ENCODE measurements at places on chromosomes 12 and 14.

DNA sequence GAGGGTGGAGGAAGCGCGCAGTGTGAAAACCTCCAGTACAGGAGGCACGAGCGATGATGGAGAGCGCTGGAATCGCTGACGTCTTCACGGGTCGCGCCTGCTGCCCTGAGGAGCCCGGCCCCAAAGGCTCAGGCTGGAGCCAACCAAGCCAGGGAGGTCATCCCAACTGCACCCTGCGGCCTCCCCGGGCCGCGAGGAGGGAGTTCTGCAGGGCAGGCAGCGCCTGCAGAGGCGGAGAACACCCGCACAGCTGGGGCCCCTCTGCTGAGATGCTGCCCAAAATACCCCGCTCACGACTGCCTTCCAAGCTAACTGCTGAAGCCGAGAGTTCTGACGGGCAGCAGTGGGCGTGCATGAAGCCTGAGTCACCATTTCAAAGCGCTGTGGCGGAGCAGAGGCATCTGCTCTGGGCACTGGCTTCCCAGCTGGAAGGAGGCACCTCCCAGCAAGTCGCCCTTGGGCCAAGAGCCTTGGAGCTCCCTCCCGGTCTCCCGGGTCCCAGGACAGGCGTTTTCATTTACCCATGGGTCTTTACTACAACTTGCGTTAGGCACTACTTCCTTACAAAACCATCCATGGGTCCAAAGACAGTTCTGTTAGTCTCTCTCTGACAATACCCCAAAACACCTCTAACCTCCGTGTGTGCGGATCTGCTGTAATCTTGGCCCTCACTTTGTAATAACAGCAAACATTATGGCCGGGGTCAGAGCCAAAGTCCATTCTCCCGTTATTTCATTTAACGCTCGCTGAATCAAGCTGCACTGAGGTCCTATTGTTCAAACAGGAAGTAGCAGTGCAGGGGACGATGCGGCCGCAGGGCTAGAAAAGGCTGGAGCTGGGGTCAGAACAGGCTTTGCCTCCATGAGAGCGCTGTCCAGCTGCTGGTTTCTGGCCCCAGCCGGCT is 60.1 kb upstream of the RIMBP2 start:
- peak; percentile 56 for DNase-seq

DNA sequence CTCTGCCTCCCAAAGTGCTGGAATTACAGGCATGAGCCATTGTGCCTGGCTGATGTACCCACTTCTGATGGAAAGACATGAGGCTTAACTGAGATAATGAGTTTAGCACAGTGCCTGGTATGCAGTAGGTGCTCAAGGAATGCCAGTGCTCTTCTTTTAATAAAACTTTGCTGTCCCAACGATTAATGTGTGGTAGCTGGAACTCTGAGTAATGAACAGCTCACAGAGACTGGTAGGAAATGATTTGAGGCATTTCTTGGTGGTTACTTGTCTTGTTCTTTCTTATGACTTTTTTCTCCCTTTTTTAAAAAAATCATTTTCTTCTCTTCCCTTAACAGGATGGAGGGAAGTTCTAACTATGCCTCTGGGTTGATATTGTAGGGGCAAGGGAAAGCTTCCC is 235.7 kb upstream of the PWP1 start:
- DNase-seq = no peak

DNA sequence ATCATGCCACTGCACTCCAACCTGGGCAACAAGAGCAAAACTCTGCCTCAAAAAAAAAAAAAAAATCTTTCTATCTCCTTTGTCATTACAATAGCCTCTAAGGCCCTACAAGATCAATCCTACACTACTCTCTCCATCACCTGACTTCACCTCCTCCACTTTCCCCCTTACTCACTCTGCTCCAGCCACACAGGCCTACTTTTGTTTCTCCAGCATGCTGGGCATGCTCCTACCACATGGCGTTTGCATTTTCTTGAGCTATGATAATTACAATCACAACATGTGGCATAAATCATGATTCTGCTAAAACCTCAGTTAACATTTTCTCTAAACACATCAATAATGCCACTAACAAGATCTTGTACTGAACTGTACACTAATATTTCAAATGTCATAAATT is 7.8 kb downstream of the PPP1R13B start:
- DNase-seq = no peak

DNA sequence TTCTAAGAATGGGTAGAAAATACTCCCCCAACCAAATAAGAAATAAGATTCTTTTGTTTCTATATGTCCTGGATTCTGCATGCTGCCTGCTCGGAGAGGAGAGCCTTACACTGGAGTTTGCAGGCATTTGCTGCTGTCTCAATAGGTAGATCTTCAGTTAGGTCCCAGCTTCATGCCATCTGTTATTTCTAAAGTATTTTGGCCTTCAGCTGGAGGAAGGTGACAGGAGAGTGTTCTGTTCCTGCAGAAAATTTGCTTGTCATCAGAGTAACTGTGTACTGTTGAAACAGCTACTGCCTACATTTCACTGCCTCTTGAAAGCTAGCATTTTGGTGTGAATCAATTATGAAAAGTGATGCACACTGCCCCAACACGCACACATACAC is 966.9 kb downstream of the NRXN3 start:
- no peak for DNase-seq

Data from BE2C (cell line).